ENCODE measurements at places on chromosomes 6 and 20.

- no peak for DNase-seq
These were observed 7.4 kb downstream of the EPM2A start for GRCh38 chr6:145727817-145728388.

DNA sequence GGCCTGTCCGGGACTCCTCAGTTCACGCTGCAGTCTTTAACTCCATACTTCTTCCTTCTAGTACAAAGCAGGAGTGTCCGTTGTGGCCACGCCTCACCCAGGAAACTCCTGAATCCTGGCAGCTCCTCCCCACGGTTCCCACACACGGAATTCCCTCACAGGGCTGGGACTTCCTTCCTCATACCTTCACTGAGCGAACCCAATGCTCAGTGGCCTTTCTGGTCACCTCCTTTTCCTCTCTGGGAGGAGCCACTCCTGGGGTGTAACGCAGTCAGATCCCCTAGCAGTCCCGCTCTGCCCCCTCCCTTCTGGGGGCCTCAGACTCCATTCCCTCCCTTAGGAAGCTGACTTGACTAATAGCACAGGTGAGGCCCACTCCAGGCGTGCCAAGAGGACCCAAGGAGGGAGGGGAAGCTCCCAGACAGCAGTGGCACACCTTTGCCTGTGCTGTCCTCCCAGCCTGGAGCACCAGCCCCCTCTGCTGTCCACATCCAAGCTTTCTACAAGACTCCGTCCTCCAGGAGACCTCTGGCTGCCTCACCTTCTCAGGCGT is at the start of gene SLC52A3:
TSS of gene SLC52A3 (minus strand) at position 75 of the 553 bp plus-strand sequence. CDS start 2,726 bp downstream, outside the sequence.
- no peak for DNase-seq

- DNase-seq: no peak
These were observed 876 bp upstream of the DSP start for GRCh38 chr6:7540595-7540994.

- no peak for DNase-seq
These were observed 64.2 kb downstream of the YTHDF1 start for GRCh38 chr20:63151554-63152321.

GRCh38 chr6:12343440-12344162 is 53.4 kb downstream of the EDN1 start:
- DNase-seq: no peak

DNA sequence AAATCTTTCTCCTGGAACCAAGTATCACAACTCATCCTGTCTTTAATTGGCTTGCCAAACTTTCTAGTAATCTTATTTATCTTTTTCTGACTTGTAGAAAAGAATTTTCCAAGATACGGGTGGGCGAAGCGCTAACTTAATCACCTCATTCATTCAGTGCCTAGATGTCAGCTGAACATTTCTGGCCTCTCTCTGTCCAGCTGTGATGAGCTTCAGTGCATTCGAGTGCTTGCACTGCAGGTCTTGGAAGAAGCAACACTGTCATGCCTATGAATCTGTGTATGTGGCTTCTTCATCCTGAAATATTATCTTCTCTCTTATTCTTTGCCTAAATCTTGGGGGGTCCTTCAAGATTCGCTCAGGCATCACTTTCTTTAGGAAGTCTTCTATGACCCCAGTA is 16.3 kb upstream of the ENPP1 start:
- no peak for DNase-seq

GRCh38 chr6:46815130-46815529 is 21.9 kb downstream of the MEP1A start:
- no peak for DNase-seq

- no peak for DNase-seq
These were observed 146.1 kb upstream of the LRFN2 start for GRCh38 chr6:40733290-40733689.

GRCh38 chr6:81938014-81938856 is 185.8 kb upstream of the TENT5A start:
- no peak for DNase-seq

DNA sequence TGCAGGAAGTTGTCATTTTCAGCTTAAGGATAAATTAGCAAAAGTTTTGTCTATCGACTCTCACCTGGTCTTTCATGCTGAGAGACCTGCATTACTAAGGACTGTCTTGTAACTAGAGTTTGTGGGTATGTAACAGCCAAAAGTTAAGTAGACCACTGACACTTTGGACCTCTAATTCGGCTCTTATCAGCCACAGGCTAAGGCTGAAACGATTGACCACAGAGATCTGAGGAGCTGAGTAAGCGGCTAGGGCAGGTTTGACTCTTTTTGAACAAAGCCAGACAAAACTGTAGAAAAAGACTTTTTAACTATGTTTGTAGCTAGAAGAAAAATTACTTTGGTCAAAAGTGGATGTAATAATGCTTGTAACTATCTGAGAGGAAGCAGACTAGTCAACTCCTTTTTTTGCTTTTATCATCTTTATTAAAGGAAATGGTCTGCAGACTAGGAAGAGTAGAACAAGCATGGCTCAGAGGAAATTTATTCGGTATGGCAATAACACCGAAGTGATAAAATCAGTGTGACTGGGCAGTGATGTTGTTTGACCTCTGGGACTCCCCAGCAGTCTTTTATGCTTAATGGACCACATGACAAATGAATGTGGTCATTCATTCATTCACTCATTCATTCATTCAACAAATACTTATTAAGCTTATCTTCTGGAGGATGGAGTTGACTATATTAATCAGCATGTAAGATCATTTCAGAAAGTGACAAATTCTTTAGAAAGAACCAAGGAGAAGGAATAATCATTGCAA is 725.0 kb upstream of the HS3ST5 start:
- DNase-seq: no peak

DNA sequence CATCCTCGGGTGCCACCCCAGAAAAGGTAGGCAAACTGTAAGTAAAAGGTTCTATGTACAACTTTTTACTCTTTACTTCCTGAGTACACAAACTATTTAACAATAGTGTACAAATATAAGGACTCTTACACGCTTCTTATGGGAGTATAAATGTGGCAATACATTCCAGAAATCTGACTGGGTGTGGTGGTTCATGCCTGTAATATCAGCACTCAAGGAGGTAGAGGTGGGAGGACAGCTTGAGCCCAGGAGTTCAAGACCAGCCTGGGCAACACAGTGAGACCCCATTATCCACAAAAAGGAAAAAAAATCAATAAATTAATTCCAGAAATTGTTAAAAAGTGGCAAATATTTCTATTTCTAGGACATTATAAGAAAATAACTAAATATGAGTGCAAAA is 48.9 kb downstream of the PIGU start:
- DNase-seq: no peak

DNA sequence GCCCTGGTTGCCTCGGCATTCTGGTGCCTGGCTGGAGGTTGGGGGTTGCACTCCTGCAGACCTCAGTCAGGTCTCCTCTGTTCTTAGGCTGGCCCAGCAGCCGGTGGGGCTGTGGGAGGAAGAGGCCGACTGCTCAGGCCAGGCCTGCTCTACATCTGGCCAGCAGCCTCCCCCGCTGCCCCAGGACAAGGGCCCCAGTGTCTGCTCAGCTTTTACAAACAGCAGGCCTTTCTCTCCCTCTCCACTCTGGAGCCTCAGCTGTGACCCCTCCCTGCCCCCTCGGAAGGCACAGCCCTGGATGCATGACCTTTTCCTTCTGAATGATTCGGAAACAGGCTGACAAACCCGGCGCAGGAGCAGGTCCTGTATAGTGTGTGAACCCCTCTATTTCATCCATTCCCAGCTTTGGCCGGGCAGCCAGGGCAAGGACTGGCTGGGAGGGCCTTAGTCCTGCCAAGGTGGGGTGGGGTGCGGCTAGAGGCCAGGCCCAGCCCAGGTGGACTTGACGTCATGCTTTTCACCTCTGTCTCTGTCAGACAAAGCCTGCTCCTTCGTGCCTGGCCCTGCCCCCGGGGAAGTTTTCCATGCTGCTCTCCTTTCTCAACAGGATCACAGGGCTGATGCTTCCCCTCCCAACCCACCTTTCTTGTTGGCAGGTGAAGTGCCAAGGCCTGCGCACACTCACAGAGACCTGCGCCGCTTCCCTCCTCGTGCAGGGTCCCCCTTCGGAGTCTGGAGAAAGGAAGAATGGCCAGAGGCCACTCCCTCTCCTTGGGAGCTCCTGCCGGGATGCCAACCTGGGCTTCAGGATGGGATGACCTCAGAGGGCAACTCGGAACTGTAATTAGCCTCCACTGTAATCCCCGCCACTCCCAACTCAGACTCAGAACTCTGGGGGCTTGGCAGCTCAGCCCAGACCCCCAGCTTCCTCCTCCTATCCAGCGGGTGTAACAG is 10.1 kb upstream of the ITPR3 start:
- no peak for DNase-seq

- no peak for DNase-seq
These were observed 68.0 kb upstream of the TFB1M start for GRCh38 chr6:155382338-155382685.

- DNase-seq: no peak
These were observed 142.2 kb upstream of the SAMD5 start for GRCh38 chr6:147366290-147366689.

- DNase-seq: no peak
These were observed 35.7 kb downstream of the ADAT2 start for GRCh38 chr6:143414769-143415168.

- no peak for DNase-seq
These were observed 57.6 kb downstream of the TCP11 start for GRCh38 chr6:35083507-35083906.

DNA sequence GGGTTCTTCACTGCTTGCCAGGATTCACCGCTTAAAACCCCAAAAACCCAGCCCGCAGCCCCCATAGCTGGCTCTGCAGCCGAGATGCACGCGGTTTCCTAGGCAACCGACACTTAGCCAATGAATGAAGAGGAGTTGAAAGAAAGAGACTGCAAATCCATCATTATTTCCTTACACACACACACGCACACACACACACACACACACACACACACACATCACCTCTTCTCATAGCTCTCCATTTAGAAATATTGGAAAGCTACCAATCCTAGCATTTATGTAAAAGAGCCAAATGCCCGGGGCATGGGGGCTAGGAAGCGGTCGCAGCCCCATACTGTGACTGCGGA is 3.4 kb upstream of the TUBB2B start:
- peak; percentile 61 for DNase-seq

DNA sequence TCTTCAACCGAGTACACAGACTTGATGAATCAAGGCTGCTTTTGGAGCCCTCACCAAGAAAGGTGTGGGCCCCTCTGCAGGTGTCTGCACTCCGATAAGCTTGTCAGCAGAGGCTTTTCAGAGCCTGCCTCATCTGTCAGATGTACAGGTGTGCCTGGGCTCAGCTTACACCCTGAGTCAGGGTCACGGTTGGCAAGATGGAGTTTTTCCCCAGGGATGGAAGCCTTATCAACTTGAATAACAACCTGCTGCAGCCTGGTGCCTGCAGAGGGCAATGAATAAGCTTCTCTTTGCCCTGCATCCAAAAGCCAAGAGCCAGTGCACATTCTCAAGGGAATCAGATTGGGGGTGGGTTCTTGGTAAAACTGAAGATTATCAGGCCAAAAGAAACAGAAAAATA is 427.1 kb downstream of the CD83 start:
- no peak for DNase-seq

DNA sequence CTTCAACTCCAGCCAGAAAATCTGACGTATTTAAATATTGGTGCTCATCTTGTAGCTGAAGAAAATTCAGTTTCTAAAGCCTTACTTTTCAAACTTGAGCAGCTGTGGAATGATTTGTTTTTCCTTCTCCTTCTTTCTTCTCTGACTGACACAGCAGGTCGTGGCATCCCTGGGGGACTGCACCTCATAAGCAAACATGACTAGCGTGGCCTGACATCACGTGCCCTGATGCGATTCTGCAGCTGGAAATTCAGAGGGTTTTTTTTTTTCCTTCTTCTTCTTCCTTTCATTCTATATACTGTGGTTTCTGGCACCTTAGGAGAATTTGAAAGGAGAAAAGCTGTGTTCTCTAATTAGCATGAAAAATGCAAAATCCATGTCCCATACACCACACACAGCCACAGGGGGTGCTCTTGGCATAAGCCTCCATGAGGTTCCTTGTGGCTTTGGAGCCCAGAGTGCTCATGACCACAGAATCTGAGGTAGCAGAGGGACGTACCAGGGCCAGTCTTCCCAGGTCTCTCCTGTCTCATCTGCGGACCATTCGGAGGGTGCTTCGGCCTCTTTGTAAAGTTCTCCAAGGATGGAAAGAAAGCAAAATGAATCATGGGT is 258.5 kb upstream of the CDH4 start:
- no peak for DNase-seq

DNA sequence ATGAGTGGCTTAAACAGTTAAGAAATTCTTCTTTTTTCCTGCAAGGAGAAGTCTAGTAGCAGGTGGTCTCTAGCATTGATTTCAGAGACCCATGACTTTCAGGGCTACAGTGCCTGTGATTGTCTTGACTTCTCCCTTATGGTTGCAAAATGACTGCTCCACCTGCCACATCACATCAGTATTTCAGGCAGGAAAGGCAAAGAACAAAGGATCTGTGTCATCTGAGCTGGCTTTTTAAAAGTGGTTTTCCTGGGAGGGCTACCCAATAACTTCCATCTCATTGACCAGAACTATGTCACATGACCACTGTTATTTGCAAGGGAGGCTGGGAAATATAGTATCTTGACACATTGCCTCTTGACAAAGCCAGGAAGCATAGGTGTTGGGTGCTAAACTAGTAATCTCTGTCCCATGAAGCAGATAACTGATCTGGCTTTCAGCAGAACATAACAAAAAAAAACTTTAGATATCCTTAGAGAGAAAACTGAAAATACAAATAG is 226.2 kb downstream of the DHX35 start:
- DNase-seq: no peak

GRCh38 chr6:44367681-44368080 is 19.8 kb upstream of the CDC5L start:
- DNase-seq: no peak

GRCh38 chr6:136991646-136992045 is 53.1 kb downstream of the IL20RA start:
- no peak for DNase-seq

DNA sequence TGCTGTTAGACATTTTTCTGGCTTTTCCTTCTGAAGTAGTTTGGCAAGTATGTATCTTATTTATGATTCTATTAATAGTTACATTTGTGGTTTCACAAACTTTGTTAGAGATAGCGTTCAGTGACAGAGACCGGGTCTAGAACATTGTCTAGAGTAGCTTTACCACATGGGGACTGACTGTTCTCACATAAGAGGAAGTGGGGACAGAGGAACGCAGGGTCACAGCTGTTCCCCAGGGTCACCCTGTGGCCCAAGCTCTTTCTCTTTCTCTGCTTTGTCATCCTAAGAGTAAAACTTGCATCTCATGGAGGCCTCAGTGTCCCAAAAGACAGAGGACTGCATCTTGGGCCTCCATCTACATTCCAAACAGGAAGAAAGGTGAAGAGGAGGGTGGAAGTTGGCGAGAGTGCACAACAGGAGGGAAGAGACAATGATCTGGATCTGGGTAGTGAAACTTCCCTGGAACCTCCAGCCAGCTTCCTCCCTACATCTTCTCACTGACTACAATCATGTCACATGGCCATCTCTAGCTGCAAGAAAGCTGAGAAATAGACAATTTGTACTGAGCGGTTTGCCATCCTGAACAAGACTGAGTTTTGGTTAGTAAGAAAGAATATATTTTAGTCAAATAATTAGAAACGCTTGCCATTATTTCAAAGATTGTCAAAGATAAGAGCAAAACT is 645.8 kb upstream of the ARID1B start:
- no peak for DNase-seq

DNA sequence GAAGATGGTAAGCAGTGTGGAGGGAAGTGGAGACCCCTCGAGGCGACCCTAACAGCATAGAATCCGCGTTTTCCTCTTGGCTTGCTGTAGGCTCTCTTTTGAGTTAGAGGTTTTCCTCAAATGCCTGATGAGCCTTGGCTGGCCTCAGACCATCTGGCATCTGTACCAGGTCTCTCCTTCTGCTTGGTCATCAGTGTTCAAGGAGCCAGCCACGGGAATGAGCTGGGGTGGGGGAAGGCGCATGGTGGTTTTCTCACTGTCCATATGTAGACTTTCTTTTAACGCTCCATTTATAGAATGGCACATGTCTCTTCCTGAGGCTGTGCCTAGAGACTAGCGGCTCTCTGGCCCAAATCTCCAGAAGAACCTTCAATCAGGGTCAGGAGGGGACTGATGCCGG is 8.1 kb upstream of the GUCA1A start:
- no peak for DNase-seq
